Effector CD4-positive, alpha-beta T cell (primary cell): ENCODE measurements at places on chromosomes 4 and X.

- DNase-seq = no peak
Observed at GRCh38 chr4:121096629-121097028, 24.3 kb upstream of the NDNF start.

- no peak for DNase-seq
Observed at GRCh38 chr4:56185901-56186300, 201.4 kb downstream of the AASDH start.

DNA sequence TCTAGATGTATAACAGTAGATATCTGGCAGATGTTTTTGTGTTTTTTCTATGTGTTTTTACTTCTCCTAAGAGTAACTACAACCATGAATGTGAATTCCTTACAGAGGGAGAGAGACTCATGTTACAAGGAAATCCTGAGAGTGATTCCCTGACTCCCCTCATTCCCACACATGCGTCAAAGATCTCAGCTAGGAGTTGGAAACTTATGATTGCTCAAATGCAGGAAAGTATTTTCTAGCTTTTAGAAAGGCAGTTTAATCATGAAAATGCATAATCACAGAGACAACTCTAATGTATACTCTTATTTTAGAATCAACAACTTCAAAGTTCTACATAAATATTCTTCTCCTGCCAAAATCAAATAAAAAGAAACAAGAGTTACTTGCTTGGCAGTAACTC, 121.8 kb downstream of the PDE5A start:
- DNase-seq = no peak

GRCh38 chr4:88524171-88524570, 595 bp upstream of the PYURF start:
- DNase-seq = no peak

- no peak for DNase-seq
Observed at GRCh38 chr4:138182838-138183426, 59.2 kb downstream of the SLC7A11 start.

DNA sequence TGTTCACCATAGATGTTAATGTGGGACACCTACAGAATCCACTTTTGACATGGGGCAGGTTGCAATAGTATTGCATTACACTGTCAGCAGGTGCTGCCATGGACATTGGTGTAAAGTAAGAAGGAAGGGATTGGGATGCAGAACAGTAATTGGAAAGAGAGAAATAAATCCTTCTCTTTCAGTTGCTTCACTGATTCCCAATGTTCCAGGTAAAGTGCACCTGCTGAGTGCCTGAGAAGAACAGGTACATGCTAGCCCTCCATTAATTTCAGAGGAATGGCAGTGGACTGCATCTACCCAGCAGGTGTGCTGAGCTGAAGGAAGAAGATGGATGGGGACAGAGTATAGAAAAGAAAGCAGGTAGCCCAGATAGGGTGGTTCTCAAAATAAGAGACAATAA, 248.5 kb downstream of the TENM3 start:
- DNase-seq = no peak

GRCh38 chrX:71464968-71465367, 67.9 kb upstream of the OGT start:
- DNase-seq = no peak

GRCh38 chrX:154748712-154749339, 2.1 kb downstream of the GAB3 start:
- peak; percentile 36 for DNase-seq

DNA sequence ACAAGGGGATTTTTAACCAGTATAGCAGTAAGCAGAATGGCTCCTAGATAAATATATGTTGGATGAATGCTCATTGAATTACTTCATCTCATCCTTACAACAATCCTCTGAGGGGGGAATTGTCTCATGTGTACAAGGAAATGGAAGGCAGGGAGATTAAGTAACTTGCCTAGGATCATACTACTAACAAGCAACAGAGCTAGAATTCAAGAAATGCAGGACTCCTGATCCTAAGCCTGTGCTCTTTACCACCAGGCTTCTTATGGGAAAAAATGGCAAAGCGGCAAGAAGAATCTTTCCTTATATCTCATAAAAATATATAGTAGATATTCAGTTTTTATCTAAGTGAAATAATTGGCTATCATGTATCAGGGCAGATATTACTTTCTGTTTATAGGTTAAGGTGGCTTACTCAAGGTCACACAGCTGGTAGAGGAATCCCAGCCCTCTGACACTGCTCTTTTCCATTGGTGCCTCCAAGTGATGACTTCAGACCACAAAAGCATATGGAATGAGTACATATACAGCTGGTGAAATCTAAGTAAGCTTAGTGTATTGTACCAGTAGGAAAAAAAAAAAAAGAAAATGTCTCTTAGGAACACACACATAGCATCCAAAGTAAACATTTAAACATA, 2.1 kb downstream of the ABHD18 start:
- no peak for DNase-seq
